ENCODE measurements at places on chromosomes 16 and 17. TPM values are rescaled to one million over a fixed set of nuclear protein-coding genes. Genes with fewer than 3 reads are reported as not detected.

DNA sequence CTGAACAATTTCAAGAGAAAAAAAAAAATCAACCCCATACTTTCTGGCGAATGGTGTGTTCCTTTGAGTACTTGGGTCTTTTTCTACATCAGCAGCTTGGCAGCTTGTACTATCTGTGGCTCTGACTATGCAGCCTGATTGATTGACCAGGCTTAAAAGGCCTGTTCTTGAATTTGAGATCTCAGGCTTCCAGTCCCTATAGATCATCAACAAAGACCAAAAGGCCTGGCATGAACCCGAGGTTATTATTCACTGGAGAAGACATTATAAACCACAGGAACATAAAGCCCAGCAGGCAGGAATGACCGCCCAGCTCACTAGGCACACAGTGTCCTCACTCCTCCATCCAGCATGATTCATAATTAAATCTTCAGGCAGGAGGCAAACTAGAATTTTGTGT, 32.1 kb upstream of the CDH3 start:
- no peak overlapping the region for H3K4me3 ChIP-seq
- no peak for DNase-seq
- peaks cover 2% of the 10 kb centered on the region for H3K27me3 ChIP-seq
- H3K27ac ChIP-seq, result no peak overlapping the region

- no peak for DNase-seq
- H3K4me1 ChIP-seq, result peaks cover 8% of the 10 kb centered on the region
- H3K4me3 ChIP-seq, result no peak overlapping the region
- H3K27ac ChIP-seq, result no peak overlapping the region
Measured at GRCh38 chr16:25093208-25094061, 18.1 kb upstream of the LCMT1 start.

- H3K36me3 ChIP-seq, result peaks cover 19% of the 10 kb centered on the region
- no peaks in the 10 kb centered on the region for H3K27me3 ChIP-seq
- peaks cover 20% of the 10 kb centered on the region for H3K4me1 ChIP-seq
Measured at GRCh38 chr17:78418326-78419026, 40.0 kb downstream of the PGS1 start.

DNA sequence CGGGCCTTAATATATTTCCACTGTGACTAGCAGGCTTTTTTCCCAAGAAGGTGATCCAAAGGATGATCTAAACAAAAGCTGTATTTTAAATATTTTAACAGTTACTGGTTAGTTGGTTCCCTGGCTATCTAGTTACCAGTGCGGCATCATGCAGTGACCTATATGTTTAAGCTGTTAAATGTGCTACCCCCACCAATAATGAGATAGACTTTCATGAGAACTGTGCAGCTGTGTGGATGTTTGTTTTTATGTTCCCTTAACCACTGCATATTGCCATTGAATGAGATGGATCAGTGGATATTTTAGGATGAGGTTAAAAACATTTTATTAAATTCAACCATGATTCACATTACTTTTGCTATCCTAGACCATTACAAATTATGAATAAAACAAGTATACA, 16.9 kb downstream of the ERN1 start:
- peaks cover 15% of the 10 kb centered on the region for H3K4me1 ChIP-seq
- H3K27ac ChIP-seq, result no peak overlapping the region
- no peak overlapping the region for H3K4me3 ChIP-seq
- H3K27me3 ChIP-seq, result no peaks in the 10 kb centered on the region
- H3K36me3 ChIP-seq, result no peaks in the 10 kb centered on the region

- no peak overlapping the region for H3K4me3 ChIP-seq
- H3K4me1 ChIP-seq, result peaks cover 64% of the 10 kb centered on the region
- DNase-seq, result no peak
- H3K27ac ChIP-seq, result peak overlapping the region; percentile 49
- H3K27me3 ChIP-seq, result no peaks in the 10 kb centered on the region
Measured at GRCh38 chr17:48282303-48282702, 147.7 kb downstream of the SKAP1 start.

DNA sequence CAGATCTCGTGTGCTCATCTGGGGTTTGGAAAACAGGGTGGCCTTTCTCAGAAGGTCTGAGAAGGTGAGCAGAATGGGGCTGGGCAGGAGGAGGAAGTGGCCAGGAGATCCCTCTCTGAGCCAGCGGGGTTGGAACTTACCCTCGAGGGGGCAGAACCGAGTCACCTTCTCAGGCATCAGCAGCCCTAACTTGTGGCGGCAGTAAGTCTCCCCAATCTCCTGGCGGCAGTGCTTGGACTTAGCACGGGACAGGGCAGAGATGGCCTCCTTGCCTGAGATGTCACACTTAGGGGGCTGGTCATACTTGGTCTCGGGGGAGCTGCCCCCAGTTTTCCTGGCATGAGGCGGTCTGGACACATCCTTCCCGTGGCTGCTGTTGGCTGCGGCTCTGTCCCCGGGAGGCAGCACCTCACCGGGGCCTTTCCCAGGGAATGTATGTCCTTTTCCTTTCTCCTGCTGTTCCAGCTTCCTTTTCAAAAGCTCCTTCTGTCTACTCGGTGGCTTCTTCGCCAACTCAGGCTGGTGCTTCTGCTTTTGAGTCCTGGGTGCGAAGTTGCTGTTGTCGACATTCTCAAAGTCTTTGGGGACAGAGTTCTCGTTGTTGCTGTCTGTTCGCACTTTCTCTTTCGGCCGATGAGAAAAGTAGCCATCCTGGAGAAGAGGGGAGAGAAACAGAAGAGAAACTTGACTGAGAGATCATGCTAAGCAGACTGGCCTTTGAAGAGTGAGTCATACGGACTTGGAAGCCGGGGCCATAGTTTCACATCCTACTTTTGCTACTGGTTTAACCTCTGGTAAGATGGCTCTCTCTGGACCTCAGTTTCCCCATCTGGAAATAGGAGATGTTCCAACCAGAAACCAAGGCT, 211.7 kb downstream of the XYLT1 start:
- no peaks in the 10 kb centered on the region for H3K27me3 ChIP-seq
- H3K4me3 ChIP-seq, result no peak overlapping the region
- no peaks in the 10 kb centered on the region for H3K4me1 ChIP-seq
- H3K27ac ChIP-seq, result no peak overlapping the region

DNA sequence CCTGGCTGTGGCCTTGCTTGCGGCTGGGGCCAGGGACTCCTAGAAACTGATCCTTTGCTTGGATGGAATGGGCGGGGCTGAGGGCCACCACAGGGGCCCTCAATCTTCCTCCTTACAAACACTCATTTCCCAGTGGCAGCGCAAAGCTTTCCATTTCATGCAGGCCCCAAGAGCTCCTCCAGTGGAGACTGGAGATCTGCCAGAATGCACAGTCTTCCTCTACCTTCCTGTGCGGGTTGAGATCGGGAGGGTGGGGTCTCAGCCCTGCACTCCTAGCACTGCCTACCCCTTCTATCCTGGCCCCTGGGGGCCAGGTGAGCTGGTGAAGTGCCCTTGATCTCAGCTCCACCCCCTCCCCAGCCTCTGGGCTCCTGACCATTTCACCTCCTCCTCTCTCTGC, 1.7 kb downstream of the NRN1L start:
- peaks cover 6% of the 10 kb centered on the region for H3K4me1 ChIP-seq
- no peak overlapping the region for H3K4me3 ChIP-seq
- no peaks in the 10 kb centered on the region for H3K27me3 ChIP-seq
- no peak for DNase-seq
- peaks cover 21% of the 10 kb centered on the region for H3K36me3 ChIP-seq
- no peak overlapping the region for H3K27ac ChIP-seq

WNT3 gene
- total RNA-seq, result 66.4 TPM

DNA sequence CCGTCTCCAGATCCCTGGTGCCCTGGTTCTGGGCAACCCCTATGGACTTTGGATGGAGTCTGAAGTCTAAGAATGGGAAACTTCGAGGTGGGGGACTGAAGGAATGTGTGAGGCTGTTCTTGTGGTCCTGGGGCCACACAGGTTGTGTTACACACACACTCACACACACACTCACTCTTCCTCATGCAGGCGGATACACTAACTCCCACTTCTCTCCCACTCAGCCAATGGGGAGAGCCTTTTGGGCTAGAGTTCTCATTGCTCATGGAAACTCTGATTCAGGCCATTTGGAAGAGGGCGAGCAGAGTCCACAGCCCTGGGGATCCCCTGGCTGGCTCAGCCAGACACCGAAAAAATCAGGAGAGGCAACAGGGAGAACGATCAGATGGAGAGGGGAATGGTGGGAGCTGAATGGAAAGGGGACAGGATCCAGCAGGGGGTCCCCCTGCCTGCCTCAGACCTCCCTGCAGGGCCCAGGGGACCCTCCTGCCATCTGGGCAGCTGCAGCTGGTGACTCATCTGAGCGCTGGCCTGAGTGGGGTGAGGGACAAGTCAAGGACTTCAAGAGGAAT, 9.1 kb downstream of the IGFBP4 start:
- H3K4me3 ChIP-seq, result no peak overlapping the region
- peaks cover 16% of the 10 kb centered on the region for H3K36me3 ChIP-seq
- no peaks in the 10 kb centered on the region for H3K27me3 ChIP-seq
- H3K27ac ChIP-seq, result peak overlapping the region; percentile 48
- no peak for DNase-seq

- peaks cover 38% of the 10 kb centered on the region for H3K4me1 ChIP-seq
- H3K27me3 ChIP-seq, result peaks cover 51% of the 10 kb centered on the region
- H3K4me3 ChIP-seq, result no peak overlapping the region
Measured at GRCh38 chr17:46821482-46822387, 3.2 kb upstream of the WNT3 start.

C16orf92 gene
- total RNA-seq, result not detected

DNA sequence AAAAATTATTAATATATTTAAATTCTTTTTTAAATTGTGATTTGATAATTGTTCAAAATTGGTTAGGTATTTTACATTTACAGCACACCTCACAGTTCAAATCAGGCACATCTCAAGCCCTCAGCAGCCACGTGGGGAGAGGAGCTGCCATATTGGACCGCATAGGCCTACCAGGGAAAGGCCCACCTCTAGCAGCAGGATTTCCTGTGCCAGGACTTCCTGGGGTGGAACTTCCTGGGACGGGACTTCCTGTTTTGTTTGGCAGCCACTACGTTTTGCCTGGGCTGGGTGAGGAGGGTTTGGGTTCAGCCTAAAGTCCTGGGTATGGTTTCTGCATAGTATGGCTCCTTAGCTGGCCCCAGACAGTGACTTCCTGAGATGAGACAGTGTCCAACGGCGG, 298.5 kb upstream of the FOXF1 start:
- no peak overlapping the region for H3K27ac ChIP-seq
- no peak overlapping the region for H3K4me3 ChIP-seq
- H3K27me3 ChIP-seq, result peaks cover 13% of the 10 kb centered on the region
- H3K4me1 ChIP-seq, result no peaks in the 10 kb centered on the region

SPN gene
- total RNA-seq, result 0.38 TPM

ANKS3 gene
- 46.6 TPM for total RNA-seq
